A549 treated with Mapracorat at 1 μM for 4 hours (cell line): ENCODE measurements at places on chromosomes 3 and 15. TPM values are rescaled to one million over a fixed set of nuclear protein-coding genes. Genes with fewer than 3 reads are reported as not detected.

MAGI1 gene
- 2.9 to 4.6 TPM (median 3.5 TPM) in 5 replicates for total RNA-seq

RAB27A gene
- 9.5 to 12.4 TPM (median 11.9 TPM) in 5 replicates for total RNA-seq

GASK1A gene
- 0.06 to 0.08 TPM in 2 of 5 replicates, not detected in the others for total RNA-seq

CFAP100 gene
- not detected in 5 replicates for total RNA-seq

PIK3R4 gene
- 13.8 to 19.8 TPM (median 15.3 TPM) in 5 replicates for total RNA-seq

MUC13 gene
- 6.6 to 8.9 TPM (median 7.8 TPM) in 5 replicates for total RNA-seq

LRRN1 gene
- total RNA-seq: not detected in 5 replicates

BCHE gene
- total RNA-seq: 0.52 to 1.1 TPM (median 0.86 TPM) in 5 replicates

FANCD2OS gene
- total RNA-seq: not detected in 5 replicates

TNNC1 gene
- total RNA-seq: 0.99 to 1.5 TPM (median 1.4 TPM) in 5 replicates

TNK2 gene
- total RNA-seq: 17.6 to 30.7 TPM (median 24.4 TPM) in 5 replicates
